G401 (cell line): ENCODE measurements at places on chromosomes 12 and 14.
A peak's percentile ranks its signal among the peaks of the same experiment; 100 is the strongest.

DNA sequence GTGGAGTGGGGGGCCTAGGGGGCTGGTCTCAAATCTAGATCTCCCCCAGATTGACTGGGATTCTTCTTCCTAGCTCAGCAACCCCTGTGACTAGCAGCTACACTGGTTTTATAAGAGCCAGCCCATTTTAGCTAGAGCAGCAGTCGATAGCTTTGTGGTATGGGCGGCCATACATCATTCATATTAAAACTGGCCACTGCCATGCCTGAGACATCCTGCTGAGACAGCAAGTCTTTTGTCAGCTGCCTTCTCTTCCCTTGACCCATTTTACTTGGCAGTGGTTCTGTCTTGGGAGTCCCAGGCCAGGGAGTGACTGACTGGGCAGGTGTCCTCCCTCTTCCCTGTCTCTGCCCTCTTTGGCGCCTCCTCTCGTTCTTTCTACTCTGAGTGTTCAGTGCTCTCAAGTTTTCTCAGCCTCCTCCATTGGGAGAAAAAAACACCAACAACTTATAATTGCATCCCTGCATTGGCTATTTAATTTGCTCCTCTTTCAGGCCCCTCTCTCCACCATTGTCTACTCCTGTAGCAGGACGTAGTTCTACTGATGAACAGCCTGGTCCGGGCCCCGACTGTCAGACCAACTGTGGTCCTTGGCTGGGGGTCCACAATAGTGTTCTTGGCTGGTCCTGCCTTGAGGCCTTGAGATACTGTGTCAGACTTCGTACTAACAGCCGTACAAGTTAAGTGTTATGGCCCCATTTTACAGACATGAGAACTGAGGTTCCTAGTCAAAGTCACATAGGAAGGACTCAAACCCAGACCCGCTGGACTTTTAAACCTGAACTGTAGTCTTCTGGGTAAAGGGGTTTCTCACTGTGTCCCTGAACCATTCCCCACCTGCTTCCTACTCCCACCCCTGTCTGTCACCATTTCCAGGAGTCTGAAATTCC is 18.3 kb upstream of the JDP2 start:
- peak; percentile 20 for DNase-seq

GRCh38 chr12:77442633-77443032 is 377.3 kb upstream of the E2F7 start:
- DNase-seq = no peak

GRCh38 chr14:22837750-22838538 is 1.6 kb downstream of the MMP14 start:
- no peak for DNase-seq

- DNase-seq = no peak
Observed at GRCh38 chr12:45833401-45833800, 103.9 kb downstream of the ARID2 start.

- DNase-seq = peak; percentile 10
Observed at GRCh38 chr14:89504602-89505313, 87.7 kb upstream of the FOXN3 start.

GRCh38 chr14:94397289-94398181 is 9.1 kb upstream of the SERPINA1 start:
- no peak for DNase-seq

GRCh38 chr12:52137746-52138145 is 54.1 kb downstream of the KRT80 start:
- DNase-seq = no peak

DNA sequence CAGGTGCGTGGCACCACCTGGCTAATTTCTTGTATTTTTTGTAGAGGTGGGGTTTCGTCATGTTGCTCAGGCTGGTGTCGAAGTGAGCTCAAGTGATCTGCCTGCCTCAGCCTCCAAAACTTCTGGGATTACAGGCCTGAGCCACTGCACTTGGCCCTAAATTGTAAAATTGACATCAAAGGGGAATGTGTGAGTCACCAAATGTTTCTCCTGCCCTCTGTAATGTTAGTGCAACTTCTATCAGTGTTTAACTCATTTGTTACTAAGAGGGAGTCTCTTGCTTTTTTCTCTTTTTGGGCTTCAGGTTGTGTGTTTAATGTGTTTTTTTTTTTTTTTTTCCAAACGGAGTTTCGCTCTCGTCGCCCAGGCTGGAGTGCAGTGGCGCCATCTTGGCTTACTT is 2.3 kb downstream of the TULP3 start:
- no peak for DNase-seq

- DNase-seq = no peak
Observed at GRCh38 chr12:15886372-15887042, 4.3 kb downstream of the STRAP start.

GRCh38 chr12:25924491-25925001 is 33.9 kb upstream of the RASSF8 start:
- DNase-seq = no peak

DNA sequence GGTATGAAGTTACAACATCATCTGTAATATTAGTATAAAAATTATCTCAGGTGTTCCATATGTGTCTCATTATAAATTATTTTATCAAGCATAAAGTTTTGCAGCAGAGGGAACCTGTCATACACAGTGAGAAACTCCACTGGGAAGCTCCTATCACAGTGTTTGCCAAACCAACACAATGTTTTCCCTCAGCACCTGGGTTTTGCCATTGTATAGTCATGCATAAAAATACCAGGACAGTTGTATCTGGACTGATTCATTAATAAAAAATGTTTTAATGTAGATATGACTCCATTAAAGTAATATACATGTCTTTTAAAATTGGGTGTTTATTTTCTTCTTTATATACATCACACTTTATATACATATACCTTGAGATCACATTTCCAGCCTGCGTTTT is 56.6 kb downstream of the METTL25 start:
- no peak for DNase-seq

- DNase-seq = no peak
Observed at GRCh38 chr14:105155681-105156413, 12.7 kb downstream of the JAG2 start.

DNA sequence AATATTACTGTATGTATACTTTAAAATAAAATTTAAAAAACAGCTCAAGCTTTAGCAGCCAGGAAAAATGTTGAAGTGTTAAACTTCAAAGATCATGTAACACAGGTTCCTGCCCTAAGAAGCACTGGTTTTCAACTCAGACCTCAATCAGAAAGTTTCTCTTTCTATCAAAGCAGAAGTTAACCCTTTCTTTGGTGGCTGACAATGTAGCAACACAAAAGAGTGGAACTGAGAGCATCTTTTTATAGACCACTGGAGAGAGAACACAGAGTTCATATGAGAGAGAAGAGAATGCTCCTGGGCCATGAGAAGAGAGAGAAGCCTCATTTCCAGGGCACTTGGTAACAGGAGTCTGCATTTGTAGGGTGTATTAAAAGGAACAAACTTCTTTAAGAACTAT is 42.2 kb upstream of the KTN1 start:
- no peak for DNase-seq

DNA sequence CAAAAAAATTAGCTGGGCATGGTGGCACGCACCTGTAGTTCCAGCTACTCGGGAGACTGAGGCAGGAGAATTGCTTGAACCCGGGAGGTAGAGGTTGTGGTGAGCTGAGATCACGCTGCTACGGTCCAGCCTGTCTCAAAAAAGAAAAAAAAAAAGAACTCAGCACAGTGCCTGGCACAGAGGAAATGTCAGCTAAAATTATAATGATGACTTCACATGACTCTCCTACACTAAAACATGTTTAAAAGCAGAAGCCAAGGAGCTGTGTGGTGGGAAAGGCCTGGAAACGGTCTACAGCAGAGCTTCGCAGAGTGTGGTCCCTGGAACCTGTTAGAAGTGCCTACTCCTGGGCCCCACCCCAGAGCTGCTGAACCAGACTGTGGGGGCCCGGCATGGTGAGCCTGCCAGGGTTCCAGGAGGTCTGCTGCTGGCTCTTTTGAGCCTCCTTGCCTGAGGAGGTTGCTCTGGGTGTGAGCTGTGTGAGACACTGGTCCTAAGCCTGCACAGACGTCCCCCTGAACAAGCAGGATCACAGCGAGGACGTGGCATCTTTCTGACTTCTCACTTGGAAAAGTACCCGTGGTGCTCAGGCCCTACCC is 28.1 kb downstream of the TCHP start:
- no peak for DNase-seq

- no peak for DNase-seq
Observed at GRCh38 chr12:130880411-130880885, 8.6 kb downstream of the RAN start.

DNA sequence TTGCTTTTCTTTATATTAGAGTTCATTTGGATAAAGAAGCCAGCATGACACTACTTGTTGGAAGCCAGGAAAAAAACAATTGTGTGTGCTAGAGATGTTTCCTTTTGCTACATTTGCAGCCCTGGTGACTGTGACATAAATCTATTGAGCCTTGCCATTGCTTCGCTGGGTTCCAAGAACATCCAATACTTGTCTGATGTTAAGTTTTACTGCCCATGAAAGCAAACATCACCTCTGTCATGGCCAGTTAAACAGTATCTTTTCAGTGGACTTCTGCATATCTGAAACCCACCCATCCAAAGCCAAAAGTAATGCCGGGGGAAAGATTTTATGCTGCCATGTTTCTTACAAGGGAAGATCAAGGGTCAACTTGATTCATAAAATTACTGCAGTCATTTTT is 184.0 kb downstream of the MSRB3 start:
- no peak for DNase-seq

DNA sequence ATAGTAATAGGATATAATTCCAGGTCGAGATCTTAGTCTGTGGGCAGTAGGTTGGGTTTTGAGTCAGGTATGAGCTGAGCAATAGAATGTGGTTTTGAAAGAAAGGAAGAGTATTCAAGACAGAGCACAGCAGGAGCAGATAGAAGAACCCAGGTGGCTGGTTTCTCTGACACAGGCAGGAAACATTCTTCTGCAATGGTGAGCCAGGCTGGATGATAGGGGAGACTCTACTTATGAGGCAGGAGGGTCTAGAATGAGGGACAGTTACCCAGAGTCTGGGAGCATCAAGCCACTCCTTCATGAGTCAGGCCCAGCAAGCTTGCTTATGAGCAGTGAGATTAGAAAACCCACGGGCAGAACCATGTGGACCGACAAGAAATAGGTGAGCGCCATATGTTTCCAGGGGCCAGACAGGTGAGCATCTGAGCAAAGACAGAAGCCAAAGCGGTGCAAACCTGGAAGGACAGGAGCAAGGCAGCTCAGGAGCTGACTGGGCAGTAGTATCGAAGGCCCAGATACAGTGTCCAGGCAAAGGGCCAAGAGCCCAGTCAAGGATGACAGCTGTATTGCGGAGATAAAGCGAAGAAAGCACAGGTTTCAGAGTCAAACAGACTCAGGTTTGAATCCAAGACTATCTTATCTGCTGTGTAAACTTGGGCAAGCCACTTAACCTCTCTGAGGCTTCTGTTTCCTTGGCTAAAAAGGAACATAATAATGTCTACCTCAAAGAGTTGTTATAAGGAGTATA is 22.5 kb upstream of the PCNX1 start:
- DNase-seq = no peak

GRCh38 chr12:65204886-65205525 is 35.6 kb downstream of the LEMD3 start:
- DNase-seq = no peak

GRCh38 chr12:678747-679712 is 15.8 kb upstream of the NINJ2 start:
- no peak for DNase-seq

- peak; percentile 50 for DNase-seq
Observed at GRCh38 chr12:94187361-94187760, 39.0 kb downstream of the PLXNC1 start.

- no peak for DNase-seq
Observed at GRCh38 chr12:29625359-29625953, 128.0 kb upstream of the OVCH1 start.

DNA sequence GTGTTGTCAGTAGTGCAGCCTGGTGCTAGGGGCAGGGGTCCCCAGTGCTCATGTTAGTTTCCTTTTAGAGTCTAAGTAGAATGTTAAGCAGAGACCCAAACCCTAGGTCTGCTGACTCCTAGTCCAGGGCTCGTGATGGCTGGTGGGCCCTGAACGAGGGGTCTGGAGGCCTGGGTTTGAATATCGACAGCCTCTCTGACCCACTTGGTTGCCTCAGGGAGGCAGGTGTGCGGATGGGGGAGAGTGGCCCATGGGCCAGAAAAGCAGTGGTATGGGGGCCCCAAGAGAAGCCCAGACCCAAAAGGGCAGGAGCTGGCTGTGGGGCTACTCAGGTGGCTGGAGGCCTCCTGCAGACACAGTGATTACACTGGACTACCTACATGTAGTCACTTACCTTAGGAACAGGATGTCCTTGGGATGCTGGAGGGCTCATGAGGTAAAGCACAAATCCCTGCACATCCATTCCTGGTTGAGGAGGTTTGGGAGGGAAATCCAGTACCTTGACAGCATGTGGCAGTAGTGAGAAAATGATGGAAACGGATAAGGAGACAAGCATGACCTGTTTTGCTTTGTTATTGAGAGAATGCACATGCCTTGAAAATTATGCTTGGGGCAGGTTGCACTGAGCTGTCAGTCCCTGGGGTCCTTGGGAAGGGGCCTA is 1.7 kb upstream of the SLC25A29 start:
- no peak for DNase-seq

- DNase-seq = no peak
Observed at GRCh38 chr12:60123557-60123956, 527.7 kb downstream of the SLC16A7 start.

DNA sequence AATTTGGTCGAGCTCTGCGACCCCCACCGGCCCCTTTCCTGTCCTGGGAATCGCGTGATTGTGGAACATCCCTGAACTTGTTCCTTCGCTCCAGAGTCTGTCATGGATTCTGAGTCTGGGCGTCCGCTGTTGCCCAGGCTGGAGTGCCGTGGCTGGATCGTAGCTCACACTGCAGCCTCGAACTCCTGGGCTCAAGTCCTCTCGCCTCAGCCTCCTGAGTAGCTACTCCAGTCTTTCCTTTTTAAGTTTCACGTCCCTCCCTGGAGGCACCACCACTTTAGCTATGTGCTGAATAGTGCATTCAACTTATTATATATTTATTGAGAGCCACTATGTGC is 698 bp downstream of the ACOT6 start:
- DNase-seq = peak; percentile 38

- DNase-seq = peak; percentile 41
Observed at GRCh38 chr12:125187780-125188741, 122.8 kb downstream of the AACS start.

DNA sequence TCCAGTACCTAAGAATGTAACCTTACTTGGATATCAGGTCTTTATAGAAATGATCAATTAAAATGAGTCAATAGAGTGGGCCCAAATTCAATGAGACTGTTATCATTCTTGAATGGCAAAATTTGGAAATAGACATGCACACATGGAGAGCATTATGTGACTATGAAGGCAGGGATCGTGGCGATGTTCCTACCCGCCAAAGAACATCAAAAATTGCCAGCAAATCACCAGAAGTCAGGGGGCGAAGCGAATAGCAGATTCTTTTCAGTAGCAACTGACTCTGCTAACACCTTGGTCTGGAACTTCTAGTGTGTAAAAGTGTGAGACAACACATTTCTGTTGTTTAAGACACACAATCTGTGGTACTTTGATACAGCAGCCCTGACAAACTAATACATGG is 192.5 kb downstream of the ACSS3 start:
- DNase-seq = no peak

DNA sequence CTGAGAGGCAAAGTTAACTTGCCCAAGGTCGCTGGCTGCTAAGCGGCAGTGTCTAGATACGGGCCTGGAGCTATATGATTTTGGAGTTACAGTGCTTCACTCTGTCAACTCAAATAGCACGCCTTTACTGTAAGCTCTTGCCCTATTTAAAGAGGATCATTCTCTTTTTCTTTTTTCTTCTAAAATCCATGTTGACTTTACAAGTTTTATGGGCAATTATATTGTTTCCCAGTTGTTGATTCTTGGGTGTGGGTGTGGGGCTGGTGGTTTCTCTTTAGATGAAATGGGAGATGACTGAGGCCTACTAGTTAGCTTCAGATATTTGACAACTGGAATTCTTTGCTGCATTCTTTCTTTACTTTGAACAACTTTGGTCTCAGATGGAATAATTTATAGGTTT is 70.7 kb downstream of the C12orf75 start:
- no peak for DNase-seq
